Uterus (tissue), 4 donors: ENCODE measurements at places on chromosomes 7 and 10. TPM values are rescaled to one million over a fixed set of nuclear protein-coding genes. Genes with fewer than 3 reads are reported as not detected.

Gene MACC1
- total RNA-seq: 23.9 TPM

DNA sequence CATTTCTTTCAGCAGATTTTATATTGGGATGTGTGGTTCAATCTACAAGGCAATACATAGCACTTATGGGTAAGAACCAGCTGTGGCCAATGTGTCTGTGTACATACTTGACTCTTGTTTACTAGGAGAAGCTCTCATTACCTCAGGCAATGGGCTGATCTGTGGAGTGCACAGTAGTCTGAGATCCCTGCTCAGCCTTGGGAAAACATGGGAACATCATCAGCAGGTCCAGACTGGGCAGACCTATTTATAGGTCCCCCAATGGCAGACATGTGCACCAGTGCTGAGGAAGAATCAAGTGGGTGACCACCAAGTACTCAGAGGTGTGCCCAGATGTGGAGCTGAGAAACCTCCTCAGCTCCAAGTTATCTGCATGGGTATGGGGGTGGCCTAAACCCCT lies 349.7 kb downstream of the KIF20B start:
- H3K4me1 ChIP-seq: no peaks in the 10 kb centered on the region
- no peaks in the 10 kb centered on the region for H3K36me3 ChIP-seq
- no peak overlapping the region for H3K4me3 ChIP-seq
- DNase-seq: no peak
- no peak overlapping the region for H3K27ac ChIP-seq

Gene HECW1
- 0.28 TPM for total RNA-seq

DNA sequence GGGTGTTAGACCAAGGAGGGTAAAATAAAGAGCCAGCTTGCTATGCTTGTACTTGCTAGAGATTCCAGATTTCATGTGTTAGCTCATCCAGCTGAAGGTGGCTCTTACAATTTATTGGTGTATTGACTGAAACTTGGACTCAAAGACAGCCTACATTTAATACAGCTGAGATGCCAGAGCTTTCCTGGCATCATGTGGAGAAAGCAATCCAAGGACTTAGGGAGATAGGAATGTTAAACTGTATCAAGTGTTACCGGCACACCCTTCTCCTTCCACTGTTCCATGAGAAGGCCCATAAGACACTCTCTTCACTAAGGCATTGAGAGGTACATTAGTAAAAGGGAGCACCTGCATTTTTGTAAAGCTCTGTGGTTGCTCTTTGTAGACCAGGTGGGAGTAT lies 9.3 kb upstream of the HERPUD2 start:
- DNase-seq: no peak
- no peak overlapping the region for H3K27ac ChIP-seq
- H3K4me1 ChIP-seq: no peaks in the 10 kb centered on the region
- H3K4me3 ChIP-seq: no peak overlapping the region
- no peaks in the 10 kb centered on the region for H3K36me3 ChIP-seq

GRCh38 chr7:16989811-16990413 lies 108.1 kb upstream of the AGR3 start:
- no peaks in the 10 kb centered on the region for H3K36me3 ChIP-seq
- H3K27ac ChIP-seq: peak overlapping the region; percentile 16
- DNase-seq: no peak
- no peaks in the 10 kb centered on the region for H3K27me3 ChIP-seq

GRCh38 chr7:157555944-157556641 lies 219.3 kb downstream of the DNAJB6 start:
- no peaks in the 10 kb centered on the region for H3K27me3 ChIP-seq
- DNase-seq: no peak
- H3K4me3 ChIP-seq: no peak overlapping the region
- no peaks in the 10 kb centered on the region for H3K36me3 ChIP-seq
- H3K4me1 ChIP-seq: no peaks in the 10 kb centered on the region

Gene CYP3A7
- not detected for total RNA-seq

Gene WDFY4
- total RNA-seq: 0.29 TPM

DNA sequence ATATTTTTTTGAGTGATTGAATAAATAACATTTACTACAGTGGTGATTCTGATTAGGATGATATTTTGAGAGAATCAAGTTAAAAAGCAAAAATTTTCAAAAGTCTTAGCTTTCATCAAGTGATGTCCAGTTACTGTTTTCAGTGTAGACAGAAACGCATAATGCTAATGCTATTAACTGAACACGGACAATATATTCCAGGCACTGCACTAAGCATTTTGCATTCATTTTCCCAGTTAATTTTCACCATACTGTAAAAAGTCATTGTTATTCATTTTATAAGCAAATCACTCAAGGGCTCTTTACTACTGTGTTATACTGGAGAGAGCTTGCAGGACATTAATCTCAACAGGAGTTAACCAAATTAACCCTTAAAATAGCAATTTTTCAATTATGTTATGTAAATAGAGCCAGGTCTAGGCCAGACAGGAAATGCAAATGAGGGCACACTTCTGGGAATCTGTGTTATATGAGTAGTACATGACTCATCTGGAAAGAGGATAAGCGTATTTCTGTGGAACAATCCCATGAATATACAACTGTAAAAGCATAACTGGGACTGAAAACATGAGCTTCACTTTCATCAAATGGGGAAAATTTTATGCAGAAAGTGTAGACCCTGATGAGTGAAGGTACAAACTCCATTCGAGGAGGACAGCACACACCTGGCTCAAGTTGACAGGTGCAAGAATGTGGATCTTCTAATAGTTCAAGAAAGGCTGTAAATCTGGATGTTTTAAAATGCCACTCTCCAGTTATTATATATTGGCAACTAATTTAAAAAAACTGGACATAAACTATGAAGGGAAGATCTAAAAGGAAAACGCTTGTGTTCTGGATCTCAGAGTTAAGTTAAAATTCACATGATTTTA lies 75.4 kb downstream of the ANK3 start:
- no peaks in the 10 kb centered on the region for H3K4me1 ChIP-seq
- H3K4me3 ChIP-seq: no peak overlapping the region
- no peak overlapping the region for H3K27ac ChIP-seq
- no peaks in the 10 kb centered on the region for H3K27me3 ChIP-seq

DNA sequence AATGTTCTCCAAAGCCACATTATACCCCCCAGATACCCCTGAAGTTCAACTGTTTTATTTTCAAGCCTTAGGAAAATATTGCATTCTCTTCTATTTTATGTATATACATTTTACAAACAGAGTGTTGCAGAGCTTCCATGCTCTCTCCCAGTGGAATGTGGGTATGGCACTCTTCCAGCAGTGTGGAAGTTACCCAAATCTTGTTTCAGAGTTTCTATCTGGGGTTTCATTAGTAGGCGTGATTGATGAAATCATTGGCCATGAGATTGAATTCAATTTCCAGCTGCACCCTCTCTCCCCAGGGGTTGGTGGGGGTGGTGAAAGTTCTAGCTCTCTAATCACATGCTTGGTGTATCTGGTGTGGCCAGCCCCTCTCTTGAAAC lies 350.4 kb downstream of the RPS24 start:
- no peak overlapping the region for H3K27ac ChIP-seq
- no peaks in the 10 kb centered on the region for H3K36me3 ChIP-seq
- H3K4me1 ChIP-seq: no peaks in the 10 kb centered on the region
- H3K27me3 ChIP-seq: no peaks in the 10 kb centered on the region
- no peak overlapping the region for H3K4me3 ChIP-seq

DNA sequence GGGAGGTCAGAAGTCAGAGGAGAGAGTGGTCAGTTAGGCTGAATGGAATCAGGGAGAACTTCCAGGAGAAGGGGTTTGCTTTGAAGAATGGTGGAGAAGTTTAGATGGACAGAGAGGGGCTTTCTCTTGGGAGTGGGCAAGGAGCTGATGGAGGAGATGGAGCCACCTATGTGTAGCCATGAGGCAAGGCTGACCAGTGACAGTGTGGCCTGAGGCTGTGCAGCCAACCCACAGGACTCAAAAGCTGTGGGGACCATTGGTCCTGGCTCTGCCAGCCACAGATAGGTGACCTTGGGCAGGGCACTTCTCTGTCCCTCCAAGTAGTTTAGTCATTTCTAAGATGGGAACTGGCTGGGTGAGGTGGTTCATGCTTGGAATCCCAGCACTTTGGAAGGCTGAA lies 18.7 kb downstream of the NEURL1 start:
- no peak for DNase-seq
- H3K4me1 ChIP-seq: no peaks in the 10 kb centered on the region
- no peak overlapping the region for H3K4me3 ChIP-seq
- H3K27me3 ChIP-seq: no peaks in the 10 kb centered on the region
- no peaks in the 10 kb centered on the region for H3K36me3 ChIP-seq

GRCh38 chr7:77543910-77544309 lies 6.8 kb downstream of the PTPN12 start:
- no peak overlapping the region for H3K4me3 ChIP-seq
- H3K4me1 ChIP-seq: no peaks in the 10 kb centered on the region
- H3K27ac ChIP-seq: no peak overlapping the region
- H3K36me3 ChIP-seq: no peaks in the 10 kb centered on the region

Gene RBP3
- not detected for total RNA-seq

DNA sequence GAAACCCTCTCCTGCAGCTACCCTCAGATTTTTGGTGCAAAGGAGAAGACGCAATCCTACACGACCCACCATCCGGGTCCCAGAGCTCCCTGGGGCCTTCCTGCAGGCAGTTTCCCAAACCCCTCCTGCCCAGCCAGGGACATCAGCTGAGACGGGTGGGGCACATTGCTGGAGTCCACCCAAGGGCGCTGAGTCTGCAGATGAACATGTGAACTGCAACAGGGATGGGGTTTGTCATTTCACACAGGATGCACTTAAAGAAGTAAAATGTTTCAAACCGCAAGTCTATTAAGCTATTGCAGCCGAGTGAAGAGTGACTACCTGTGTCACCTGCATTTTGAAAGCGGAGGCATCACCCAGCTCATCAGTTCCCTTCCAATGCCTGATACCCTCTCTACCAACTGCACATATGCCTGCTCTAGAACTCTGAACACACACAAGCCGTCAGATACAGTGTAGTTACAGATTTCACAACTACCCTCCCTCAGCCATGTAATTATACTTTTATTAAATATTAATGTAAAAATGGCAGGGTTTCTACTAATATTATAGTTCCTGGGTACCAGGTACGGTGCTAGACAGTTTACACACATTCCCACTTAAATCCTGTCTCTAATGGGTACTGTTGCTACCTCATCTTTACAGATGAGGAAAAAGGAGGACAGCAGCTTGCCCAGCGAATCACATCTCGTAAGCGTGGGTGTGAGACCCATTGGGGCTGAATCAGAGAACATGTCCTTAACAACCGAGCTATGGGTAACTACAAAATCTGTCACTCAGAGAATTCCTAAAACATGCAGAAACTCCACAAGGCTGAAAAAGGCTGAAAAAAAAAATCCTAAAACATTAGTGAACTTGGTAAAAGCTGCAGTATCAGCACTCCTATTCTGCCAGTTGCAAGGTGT lies 71.2 kb downstream of the GRB10 start:
- H3K27ac ChIP-seq: no peak overlapping the region
- no peaks in the 10 kb centered on the region for H3K4me1 ChIP-seq
- no peak overlapping the region for H3K4me3 ChIP-seq
- DNase-seq: no peak
- no peaks in the 10 kb centered on the region for H3K27me3 ChIP-seq

DNA sequence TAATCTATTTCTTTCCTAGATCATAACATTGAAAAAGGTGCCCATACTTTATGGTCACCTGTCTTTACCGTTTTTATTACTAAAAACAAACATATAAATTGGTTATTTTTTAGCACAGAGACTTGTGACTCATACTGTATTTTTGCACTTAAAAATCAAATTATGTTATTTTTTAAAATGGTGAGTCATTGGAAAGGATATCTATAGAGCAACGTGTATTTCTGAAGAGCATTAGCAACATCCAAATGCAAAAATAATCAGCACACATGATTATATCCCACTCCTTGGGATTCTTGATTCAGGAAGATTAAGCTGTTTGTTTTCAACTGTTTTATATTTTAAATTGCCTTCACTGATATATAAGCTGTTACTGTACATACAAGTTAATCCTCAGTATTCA lies 40.7 kb upstream of the FMC1 start:
- H3K4me3 ChIP-seq: no peak overlapping the region
- H3K36me3 ChIP-seq: no peaks in the 10 kb centered on the region
- H3K27ac ChIP-seq: no peak overlapping the region

Gene SLIT1
- total RNA-seq: not detected

DNA sequence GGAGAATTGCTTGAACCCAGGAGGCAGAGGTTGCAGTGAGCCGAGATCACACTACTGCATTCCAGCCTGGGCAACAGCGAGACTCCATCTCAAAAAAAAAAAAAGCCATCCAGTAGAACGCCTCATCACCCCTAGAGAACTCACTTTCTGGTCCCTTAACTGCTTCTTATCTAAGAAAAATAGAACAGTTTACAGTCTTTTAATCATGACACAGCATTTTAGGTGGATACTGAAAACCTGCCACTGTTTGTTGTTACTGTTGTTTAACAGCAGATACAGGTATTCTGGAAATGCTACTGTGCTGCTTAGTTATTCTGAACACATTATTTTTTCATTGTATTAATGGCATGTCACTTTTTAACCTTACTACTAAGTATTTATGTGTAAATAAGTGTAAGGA lies 624.3 kb upstream of the GHITM start:
- DNase-seq: no peak
- H3K4me3 ChIP-seq: no peak overlapping the region
- no peaks in the 10 kb centered on the region for H3K36me3 ChIP-seq
- no peaks in the 10 kb centered on the region for H3K4me1 ChIP-seq

GRCh38 chr7:46633630-46634240 lies 712.7 kb upstream of the IGFBP3 start:
- no peak for DNase-seq
- H3K4me3 ChIP-seq: no peak overlapping the region
- H3K36me3 ChIP-seq: no peaks in the 10 kb centered on the region
- no peaks in the 10 kb centered on the region for H3K27me3 ChIP-seq
- no peak overlapping the region for H3K27ac ChIP-seq
- no peaks in the 10 kb centered on the region for H3K4me1 ChIP-seq

- no peaks in the 10 kb centered on the region for H3K36me3 ChIP-seq
- no peaks in the 10 kb centered on the region for H3K27me3 ChIP-seq
- DNase-seq: no peak
- H3K4me3 ChIP-seq: no peak overlapping the region
- no peak overlapping the region for H3K27ac ChIP-seq
- no peaks in the 10 kb centered on the region for H3K4me1 ChIP-seq
Observed at GRCh38 chr10:73898730-73899410, 12.1 kb upstream of the PLAU start.

- no peaks in the 10 kb centered on the region for H3K4me1 ChIP-seq
- H3K27ac ChIP-seq: no peak overlapping the region
- no peak for DNase-seq
- no peaks in the 10 kb centered on the region for H3K27me3 ChIP-seq
- H3K36me3 ChIP-seq: no peaks in the 10 kb centered on the region
Observed at GRCh38 chr7:139651308-139651707, 126.5 kb downstream of the HIPK2 start.

Gene NPY
- 2.9 TPM for total RNA-seq

- H3K4me3 ChIP-seq: peak overlapping the region; percentile 96
- H3K36me3 ChIP-seq: no peaks in the 10 kb centered on the region
- no peak for DNase-seq
- H3K4me1 ChIP-seq: peaks cover 14% of the 10 kb centered on the region
- H3K27ac ChIP-seq: peak overlapping the region; percentile 96
- H3K27me3 ChIP-seq: no peaks in the 10 kb centered on the region
Observed at GRCh38 chr7:87152897-87153641, 816 bp downstream of the DMTF1 start.
